Pulmonary artery endothelial cell (primary cell): ENCODE measurements at places on chromosomes 3 and 15. TPM values are rescaled to one million over a fixed set of nuclear protein-coding genes. Genes with fewer than 3 reads are reported as not detected.

The RTP3 gene
- total RNA-seq: 0.07 TPM in 1 of 2 replicates, not detected in the other

The FGF7 gene
- total RNA-seq: 0.14 TPM in 1 of 2 replicates, not detected in the other

The LYSMD4 gene
- 8.1 and 9.2 TPM in 2 replicates for total RNA-seq

The SH3BP5 gene
- 91.2 and 106 TPM in 2 replicates for total RNA-seq

The CYP8B1 gene
- not detected in 2 replicates for total RNA-seq

The PATL2 gene
- under 0.01 TPM in 1 of 2 replicates, not detected in the other for total RNA-seq

The ZIC1 gene
- total RNA-seq: 2.1 and 6.9 TPM in 2 replicates

The CTXN2 gene
- total RNA-seq: under 0.01 TPM in 1 of 2 replicates, not detected in the other

The ITGA11 gene
- total RNA-seq: 0.20 and 0.39 TPM in 2 replicates

The VGLL3 gene
- 0.13 and 5.0 TPM in 2 replicates for total RNA-seq

The RBMS3 gene
- total RNA-seq: 49.5 and 56.3 TPM in 2 replicates

The TXNRD3 gene
- 5.7 and 12.7 TPM in 2 replicates for total RNA-seq
